Stimulated activated effector memory CD8-positive, alpha-beta T cell treated with anti-CD3 and anti-CD28 coated beads, Interleukin-12 subunit alpha, Interleukin-12 subunit beta, amount 100 ng/mL, for 72 hours (primary cell): ENCODE measurements at places on chromosomes 11 and 22.

- DNase-seq = no peak
These were observed 264.1 kb downstream of the MN1 start for GRCh38 chr22:27537501-27537900.

DNA sequence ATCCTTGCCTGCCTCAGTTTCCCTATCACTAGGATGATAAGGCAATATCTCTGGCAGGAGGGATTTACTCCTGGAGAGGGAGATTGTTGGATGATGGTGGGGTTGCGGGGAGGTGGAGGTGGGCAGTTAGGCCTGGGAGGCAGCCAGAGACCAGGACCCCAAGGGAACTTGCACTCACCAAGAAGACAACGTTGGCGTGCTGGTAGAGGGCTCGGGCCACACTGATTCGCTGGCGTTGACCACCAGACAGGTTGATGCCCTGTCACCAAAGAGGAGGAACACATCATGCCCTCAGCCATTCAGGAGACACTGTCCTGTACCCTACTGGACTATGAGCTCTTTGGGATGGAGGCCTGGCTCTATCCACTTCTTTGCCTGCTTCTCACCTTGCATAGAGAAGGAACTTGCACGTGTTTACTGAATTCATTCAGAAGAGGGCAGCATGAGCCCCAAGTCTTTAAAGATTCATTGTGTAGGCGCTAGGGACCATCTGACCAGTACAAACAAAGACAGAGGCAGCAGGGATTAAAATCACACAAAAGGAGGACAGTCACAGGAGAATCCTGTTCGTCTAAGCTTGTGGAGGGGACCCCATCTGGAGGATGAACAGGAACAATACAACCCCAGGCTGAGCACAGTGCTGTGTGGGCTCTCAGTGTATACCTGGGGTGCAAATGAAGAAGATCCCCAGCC lies 24.2 kb upstream of the KCNJ11 start:
- DNase-seq = no peak

GRCh38 chr11:73225001-73225686 lies 7.1 kb downstream of the P2RY2 start:
- DNase-seq = no peak

DNA sequence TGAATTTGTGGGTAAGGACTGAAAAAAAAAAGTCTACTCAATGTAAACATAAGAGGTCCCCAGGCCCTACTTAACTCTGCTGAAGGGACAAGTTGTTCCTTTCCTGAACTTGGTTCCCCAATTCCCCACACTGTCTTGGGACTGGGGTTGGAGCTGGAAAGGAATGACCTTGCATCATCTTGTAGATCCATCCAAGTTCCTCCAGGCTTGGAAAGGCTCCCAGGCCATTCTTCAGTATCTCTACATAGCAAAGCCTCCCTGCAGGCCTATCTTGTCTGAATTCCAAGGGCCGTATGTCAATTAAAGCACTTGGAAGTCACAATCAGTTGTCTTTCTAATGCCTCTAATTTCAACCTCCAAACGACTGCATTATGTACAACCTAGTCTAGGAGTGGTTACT lies 361.2 kb downstream of the TMEM135 start:
- DNase-seq = no peak

DNA sequence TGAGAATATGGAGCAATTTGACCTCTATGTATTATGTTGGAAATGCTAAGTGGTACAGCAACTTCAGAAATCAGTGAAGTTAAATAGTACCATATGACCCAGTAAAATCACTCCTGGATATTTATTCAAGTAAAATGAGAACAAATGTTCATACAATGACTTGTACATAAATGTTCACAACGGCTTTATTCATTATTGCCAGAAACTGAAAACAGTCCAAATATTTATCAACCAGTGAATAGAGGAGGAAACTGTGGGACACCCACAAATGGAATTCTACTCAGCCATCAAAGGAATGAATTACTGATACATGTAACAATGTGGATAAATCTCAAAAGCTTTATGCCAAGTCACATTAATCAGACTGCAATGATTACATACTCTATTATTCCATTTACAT lies 416.3 kb downstream of the AASDHPPT start:
- no peak for DNase-seq

DNA sequence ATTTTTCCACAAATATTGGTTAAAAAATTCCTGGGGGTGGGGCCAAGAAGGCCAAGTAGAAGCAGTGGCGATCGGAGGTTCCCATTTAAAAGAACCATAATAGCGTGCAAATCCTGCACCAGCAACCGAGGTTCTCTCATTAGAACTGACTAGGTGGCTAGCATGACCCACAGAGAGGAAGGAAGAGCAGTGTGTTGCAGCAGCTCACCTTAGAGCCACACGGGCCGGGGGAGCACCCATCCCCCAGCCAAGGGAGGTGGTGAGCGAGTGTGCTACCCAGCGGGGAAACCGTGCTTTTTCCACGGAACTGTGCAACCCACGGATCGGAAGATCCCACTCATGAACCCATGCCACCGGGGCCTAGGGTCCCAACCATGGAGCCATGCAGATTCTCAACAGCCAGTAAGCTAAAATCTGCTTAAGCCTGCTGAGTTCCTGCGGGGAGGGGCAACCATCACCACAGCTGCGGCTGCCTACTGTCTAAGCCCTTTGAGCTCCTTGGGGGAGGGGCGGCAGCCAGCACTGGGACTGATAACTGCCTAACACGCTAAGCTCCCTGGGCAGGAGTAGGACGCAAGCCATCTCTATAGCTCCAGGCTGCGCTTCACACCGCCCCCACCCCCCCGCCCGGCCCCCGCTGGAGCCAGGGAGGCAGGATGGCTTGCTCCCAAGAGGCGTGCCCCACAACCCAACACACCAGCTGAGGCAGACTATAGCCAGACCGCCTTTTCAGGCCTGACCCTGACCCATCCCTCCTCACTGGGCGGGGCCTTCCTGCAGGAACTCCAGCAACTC lies 21.0 kb upstream of the HTATIP2 start:
- no peak for DNase-seq

GRCh38 chr22:47335460-47335859 lies 573.0 kb downstream of the TBC1D22A start:
- no peak for DNase-seq

GRCh38 chr11:93059117-93059957 lies 89.9 kb downstream of the MTNR1B start:
- DNase-seq = no peak

DNA sequence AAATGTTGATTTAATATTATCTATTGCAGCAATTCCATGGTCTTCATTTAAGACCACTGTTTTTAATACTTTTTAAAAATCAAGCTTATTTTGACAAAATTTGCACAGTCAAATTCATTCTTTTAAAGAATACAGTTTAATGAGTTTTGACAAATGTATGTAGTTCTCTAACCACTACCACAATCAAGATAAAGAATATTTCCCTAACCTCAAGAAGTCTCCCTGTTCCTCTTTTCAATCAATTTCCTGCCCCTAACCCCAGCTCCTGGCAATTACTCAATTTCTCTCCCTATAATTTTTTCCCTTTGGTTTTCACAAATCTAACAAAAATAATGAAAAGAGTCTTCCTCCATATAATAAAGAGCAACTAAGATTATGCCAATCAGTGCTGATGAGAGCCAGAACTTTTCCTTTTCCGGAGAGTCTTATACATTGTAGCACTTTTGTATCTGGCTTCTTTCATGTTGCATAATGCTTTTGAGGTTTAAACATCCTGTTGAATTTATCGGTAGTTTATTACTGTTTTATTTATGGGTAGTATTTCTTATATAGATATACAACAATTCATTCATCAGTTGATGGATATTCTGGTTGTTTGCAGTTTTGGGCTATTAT lies 231.7 kb downstream of the AASDHPPT start:
- DNase-seq = no peak

DNA sequence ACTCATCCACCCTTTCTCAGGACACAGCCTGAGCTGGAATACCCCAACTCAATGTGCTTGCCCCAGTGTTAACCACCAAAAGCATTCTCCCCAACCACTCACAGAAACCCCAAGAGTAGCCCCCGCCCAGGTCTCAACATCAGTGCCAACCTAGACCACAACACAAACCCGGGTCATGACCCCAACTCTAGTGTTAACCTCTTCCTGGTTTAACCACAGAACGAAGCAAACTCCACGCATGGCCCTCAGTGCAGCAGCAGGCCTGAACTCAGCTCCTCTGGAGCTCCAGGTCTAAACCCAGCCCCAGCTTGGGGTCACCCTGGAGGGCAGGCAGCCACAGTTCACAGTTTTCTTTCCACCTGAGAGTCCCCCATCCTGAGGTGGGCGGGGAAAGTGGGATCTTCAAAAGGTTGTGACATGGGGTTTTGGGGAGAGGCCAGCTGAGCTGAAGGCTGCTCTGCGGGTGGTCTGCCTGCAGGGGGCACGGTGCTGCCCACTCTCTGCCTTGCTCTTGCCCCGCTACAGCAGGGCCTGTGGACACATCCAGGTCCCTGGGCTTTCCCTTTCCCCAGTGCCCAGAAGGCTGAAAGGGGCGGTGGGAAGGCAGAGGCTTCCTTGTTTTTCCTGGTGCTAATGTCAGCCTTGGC lies 37.9 kb downstream of the NECTIN1 start:
- DNase-seq = no peak

GRCh38 chr11:32931606-32932005 lies 39.0 kb downstream of the QSER1 start:
- no peak for DNase-seq

DNA sequence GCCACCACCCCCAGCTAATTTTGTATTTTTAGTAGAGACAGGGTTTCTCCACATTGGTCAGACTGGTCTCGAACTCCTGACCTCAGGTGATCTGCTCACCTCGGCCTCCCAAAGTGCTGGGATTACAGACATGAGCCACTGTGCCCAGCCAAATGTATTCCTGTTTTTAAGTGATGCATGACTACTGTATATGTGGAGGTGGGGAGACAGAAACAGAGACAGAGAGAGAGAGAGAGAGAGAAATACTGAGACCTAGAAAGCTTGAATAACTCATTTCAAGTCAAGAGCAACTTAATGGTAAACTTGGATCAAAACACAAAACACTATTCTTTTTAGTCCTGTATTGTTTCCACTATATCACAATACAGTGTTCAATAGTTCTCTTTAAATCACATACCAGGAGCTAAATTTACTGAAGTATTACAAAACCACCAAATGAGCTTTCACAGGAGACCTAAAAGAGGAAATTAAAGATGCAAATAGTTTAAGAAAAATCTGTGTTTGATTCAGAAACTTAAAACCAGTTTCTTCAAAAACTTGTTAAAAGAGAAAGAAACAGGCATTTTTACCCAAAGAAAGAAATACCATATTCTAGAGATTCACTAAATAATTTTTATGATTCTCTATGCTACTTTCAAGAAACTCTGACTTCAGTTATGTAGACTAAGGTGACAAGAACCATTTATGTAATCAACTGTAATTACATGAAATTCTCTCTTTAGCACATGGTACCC lies 188.7 kb downstream of the ETS1 start:
- DNase-seq = no peak

- DNase-seq = no peak
These were observed 3.3 kb downstream of the NPAT start for GRCh38 chr11:108218912-108219783.

GRCh38 chr11:78767027-78767932 lies 192.6 kb upstream of the NARS2 start:
- DNase-seq = no peak

GRCh38 chr22:41461901-41462300 lies 6.6 kb downstream of the PHF5A start:
- no peak for DNase-seq

- DNase-seq = peak; percentile 81
These were observed 582 bp downstream of the SREBF2 start for GRCh38 chr22:41833369-41834004.

DNA sequence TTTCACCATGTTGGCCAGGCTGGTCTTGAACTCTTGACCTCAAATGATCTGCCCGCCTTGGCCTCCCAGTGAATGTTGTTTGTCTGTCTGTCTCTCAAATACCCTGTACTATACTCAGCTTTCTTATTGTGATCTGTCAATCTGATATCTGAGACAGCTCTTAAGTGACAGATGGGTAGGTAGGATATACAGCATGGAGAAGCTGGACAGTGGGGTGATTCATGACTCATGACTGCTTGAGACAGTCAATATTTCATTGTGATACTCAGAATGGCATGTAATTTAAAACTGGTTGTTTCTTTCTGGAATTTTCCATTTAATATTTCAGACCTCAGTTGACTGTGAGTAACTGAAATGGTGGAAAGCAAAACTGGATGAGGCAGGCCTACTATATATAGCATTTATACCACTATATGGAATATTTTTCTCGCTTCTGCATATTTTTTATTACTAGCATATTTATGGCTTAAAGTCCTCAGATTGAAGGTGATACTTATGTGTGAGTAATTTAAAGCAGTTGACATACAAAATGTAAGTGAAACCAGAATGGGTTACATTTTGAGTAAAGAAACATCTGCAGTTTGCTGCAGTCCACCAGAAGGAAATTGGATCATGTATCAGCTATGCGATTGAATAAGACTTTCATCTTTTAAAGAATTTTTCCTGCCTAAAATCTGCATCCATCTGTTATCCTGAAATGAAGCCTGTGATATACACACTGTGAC lies 22.3 kb downstream of the ARHGAP42 start:
- DNase-seq = no peak

DNA sequence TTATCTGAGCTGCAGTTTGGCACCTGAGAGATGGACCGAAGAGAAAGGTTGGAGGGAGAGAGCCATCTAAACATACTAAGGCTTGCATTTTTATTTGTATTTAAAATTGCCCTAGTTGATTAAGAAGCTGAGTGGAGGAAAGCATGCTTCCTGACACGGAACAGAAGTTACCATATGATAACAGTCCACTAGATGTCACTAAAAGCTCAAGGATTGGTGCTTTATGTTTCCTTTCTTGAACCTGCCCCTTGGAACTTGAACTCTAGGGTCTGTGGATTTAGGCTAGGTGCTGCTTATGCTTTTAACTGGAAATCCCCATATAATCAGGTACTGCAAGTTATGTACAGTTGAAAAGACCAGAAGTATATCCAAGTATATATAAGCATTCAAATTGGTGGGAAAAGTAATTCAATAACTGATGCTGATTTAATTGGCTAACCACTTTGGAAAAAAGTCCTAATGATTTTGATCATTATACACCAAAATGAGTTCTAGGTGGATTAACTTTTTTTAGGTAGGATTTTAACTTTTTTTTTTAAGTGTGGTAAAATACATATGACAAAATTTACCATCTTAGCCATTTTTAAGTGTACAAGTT lies 9.5 kb downstream of the RBMXL2 start:
- no peak for DNase-seq

DNA sequence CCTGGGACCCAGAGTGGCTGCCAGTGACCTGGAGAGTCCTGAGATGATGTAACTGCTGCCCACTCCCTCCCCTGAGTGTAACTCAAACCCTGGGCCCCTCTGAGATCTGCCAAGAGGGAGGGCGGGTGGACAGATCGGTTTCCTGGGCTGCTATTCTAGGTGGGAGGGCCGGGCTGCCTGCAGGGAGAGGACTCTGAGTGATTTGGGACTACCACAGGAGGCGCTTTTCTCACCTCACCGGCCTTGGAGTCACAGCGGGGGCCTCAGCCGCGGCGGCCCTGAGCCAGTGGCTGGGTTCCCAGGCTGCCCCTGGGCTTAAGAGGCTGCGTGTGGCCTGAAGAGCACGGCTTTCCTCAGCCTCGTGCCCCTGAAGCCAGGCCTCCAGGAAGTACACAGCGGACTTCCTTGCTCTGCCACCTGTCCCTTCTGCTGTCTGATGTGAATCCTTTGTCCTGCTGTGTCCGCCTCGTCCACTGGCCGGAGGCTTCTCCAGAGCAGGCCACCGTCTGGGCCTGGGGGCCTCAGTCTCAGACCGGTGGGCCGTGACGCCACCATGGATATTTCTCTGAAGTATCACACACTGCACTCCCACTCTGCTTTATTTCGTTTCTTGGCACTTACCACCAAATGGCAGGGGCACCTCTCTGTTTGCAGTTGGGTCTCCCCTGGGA lies 11.5 kb downstream of the RELT start:
- no peak for DNase-seq

- no peak for DNase-seq
These were observed 364.0 kb upstream of the FAT3 start for GRCh38 chr11:91860661-91861060.
